ENCODE measurements at places on chromosomes 12 and 14. TPM values are rescaled to one million over a fixed set of nuclear protein-coding genes. Genes with fewer than 3 reads are reported as not detected.

Gene B4GALNT3
- 61.5 TPM for total RNA-seq

Gene LTBR
- 9.1 TPM for total RNA-seq

Gene TRPV4
- total RNA-seq, result 15.0 TPM

Gene KCNA5
- not detected for total RNA-seq

Gene LRRC10
- total RNA-seq, result not detected

Gene MFAP5
- 0.44 TPM for total RNA-seq

Gene VWF
- total RNA-seq, result 404 TPM

Gene DENR
- total RNA-seq, result 92.8 TPM

DNA sequence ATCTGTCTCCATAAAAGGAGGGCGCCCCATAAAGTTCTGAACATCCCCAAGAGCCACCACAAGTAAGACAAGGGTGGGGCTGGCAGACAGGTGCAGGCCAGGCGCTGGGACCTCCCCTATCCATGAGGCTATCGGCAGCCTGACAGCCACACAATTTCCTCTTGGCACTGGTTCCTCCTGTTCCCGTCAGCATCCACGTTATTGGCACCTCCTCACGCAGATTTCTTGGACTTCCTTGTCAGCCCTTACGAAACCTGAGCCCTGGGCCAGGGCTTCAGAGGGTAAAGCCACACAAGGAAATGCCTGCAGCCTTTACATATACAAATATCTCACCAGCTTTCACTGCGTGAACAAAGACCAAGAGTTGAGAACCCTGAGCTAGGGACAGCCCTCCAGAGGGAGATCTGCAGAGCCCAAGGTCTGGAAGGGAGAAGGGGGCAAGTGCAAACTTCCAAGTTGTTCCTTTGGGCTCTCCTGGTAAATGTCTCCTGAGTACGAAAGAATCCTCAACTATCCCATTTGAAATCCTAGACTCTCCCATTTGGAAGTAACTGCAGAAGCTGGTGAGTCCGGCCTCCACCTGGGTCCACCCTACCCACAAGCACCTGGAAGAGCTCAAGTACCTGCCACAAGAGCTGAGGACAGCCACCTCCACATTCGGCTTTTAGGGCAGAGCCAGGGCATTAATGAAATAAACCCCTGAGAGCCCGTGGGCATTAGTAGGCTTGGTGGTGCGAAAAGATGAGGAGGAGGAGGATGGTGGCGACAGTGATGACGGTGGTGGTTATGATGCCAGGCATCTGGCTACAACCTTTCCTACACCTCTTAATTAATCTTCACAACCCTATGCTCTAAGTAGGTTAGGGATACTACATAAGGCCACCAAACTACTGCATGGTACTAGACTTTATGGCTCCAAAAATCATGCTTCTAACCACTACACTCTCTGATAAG, 5.5 kb upstream of the TC2N start:
- DNase-seq, result peak; percentile 46

GRCh38 chr14:72850360-72850759, 43.5 kb downstream of the DPF3 start:
- no peak for DNase-seq

- peak; percentile 89 for DNase-seq
Observed at GRCh38 chr12:53211476-53212381, 4.7 kb upstream of the ITGB7 start.

GRCh38 chr14:50347521-50347920, 35.4 kb downstream of the DMAC2L start:
- no peak for DNase-seq

DNA sequence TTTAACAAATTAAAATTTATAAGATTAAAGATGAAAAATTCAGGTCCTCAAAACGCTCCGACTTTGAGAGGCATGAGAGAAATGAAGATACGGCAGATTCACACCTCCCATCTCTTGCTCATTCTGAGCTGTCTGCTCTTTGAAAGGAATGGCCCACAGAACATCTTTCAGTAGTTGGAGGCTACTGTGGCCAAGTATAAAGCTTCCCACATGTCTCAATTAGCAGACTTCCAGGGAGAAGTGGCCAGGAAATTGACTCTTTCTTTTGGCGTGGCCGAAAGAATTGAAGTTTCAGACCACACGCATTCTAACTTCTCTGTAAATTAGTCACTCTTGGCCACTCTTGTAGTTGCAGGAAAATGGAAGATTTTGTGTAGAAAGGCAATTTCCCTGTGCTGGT, 129.2 kb downstream of the DIP2B start:
- no peak for DNase-seq

DNA sequence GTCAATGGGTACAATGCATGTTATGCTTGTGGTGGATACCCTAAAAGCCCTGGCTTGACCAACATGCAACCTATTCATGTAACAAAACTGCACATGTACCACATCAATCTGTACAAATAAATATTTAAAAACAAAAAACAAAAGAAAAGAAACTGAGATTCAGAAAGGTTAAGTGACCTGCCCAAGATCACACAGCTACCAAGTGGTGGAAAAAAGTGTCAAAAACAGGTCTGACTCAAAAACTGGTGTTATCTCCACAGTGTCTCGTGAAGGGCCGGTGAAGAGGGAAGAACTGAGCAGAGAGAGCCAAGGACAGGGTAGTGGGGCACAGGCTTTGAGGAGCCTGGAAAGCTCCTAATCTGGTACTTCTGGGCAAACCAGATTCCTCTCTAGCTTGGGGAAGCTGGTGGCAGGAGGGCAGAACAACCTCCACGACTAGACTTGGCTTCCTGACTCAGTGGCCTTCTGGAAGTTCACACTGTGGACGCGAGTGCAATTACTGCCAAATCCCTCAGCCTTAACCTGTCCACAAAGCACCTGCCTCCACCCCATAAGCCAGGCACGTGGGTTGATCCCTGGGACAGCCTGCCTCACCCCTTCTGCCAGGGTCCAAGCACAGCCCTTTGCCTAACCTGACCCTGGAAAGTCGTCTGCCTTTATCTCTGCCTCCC, 15.6 kb downstream of the ZBTB39 start:
- DNase-seq, result peak; percentile 40

- DNase-seq, result no peak
Observed at GRCh38 chr12:2561367-2561766, 233.4 kb upstream of the FKBP4 start.

DNA sequence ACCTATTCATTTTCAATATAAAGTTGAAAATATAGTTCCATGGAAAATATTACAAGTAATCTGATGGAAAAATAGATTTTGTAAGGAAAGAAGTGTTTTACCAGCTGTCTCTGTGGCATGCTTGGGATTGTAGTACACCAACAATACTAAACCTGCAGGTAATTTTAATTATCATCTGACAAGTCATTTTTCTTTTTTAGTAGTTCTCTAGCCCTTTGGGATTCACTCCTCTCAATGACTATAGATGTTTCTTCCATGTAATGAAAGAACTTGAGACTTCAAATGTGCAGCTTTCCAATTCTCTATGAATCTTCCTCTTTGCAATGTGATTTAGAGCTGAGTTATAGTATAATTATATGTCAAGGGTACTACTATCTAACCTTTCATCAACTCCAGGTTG, 14.7 kb upstream of the LIN7A start:
- DNase-seq, result no peak

- DNase-seq, result no peak
Observed at GRCh38 chr12:114185036-114185435, 218.9 kb upstream of the RBM19 start.
